NCI-H1048 (cell line): ENCODE measurements at places on chromosomes 1 and 21.

- no peak for DNase-seq
These were observed 9.6 kb upstream of the PRPF3 start for GRCh38 chr1:150311762-150312161.

DNA sequence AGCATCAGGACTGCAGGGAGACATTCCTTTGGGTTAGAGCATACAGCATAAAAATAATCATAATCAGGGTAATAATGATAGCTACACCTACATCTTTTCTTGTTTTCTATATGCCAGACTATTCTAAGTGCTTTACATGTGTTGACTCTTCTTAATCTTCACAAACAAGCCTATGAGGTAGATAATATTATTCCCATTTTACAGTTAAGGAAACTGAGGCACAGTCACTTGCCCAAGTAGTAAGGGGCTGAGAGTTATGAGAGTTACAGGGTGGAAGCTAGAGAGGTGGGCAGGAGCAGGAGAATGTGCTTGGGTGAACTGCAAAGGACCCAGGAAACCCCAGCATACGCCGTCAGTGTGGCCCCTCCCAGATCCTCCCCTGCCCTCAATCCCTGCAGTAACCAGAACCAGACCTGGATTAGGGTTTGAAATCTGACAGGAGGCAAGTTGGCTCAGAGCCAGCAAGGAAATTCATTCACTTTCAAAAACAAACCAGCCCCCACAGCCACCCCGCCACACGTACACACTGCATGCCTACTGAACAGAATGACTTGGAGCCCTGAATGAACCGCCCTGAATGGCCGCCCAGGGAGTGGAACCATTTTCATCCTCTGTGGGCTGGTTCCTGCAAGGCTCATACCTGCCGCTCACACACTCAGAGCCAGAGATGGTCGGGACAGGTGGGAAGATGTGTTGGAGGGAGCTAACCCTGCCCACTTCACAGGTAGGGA lies 126.1 kb downstream of the TRABD2B start:
- no peak for DNase-seq

DNA sequence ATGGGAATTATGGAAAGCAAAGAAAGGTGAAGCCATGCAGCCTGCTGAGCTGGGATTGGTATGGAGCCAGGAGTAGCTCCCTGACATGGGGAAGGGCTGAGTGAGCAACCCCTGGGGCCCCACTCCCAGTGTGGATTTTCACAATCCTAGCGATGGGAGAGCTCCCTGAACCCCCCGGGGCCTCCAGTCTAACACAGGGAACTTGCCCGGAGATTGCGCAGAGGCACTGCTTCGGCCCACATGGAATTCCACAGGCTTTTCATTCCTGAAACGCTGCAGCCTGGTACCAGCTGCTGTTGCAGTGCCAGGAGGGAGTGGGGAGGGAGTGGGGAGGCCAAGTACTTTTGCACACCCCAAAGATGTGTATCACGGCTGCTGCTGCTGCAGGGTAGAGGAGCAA lies 110.4 kb upstream of the C21orf91 start:
- DNase-seq, result no peak

DNA sequence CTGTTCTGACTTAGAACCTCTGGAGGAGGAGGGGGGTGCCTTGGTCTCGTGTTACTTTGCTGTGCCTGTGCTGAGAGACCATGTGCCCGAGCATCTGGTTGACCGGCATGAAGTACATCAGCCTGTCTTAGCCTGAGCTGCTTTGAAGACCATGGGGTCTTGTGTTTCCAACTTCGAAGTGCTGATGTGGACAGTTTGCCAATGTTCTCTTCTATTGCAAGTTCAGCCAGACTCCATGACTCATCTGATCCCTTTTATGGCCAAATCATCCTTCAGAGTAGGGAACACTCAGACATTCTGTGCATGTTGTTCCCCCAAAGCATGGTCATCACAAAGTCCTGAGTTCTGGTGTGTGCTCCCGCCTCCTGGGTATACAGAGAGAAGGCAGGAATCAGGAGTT lies 6.0 kb upstream of the PLA2G2C start:
- no peak for DNase-seq
